GM23248 (cell line): ENCODE measurements at places on chromosomes 5 and 9. TPM values are rescaled to one million over a fixed set of nuclear protein-coding genes. Genes with fewer than 3 reads are reported as not detected.

GRCh38 chr5:147685993-147686392 lies 96.5 kb downstream of the JAKMIP2 start:
- DNase-seq: peak; percentile 19

Gene NIPAL4
- total RNA-seq: not detected in 2 replicates

DNA sequence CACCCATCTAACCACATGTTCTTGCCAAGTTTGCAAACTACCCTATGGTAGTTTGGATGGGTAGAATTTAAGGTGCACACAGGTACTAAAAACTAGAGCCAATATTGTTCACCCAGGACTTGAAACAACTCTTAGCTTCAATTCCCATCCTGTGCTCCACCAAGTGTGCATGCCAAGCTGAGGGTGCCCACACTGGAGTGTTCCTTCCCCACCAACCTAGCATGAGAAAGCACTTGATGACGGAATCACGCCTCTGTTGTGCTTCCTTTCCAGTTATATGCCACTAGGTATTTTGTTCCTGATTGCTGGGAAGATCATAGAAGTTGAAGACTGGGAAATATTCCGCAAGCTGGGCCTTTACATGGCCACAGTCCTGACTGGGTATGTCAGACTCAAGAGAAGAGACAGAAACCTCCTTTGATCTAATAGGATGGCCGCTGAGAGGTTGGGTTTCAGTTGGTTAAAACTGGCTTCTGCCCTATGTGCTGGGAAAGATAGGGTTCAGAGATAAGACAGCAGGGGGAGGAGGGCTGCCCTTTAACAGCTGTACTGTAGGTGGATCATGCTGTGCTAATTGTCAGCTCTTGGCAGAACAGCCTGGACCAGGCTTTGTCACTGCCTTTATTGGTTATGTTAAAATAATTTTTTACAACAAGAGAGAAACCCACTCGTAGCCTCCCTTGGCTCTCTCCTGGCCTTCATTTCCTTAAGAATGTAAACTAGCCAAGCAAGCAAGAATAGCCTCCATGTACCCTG lies 83.5 kb downstream of the SLC1A1 start:
- no peak for DNase-seq

Gene VAV2
- 8.3 and 9.0 TPM in 2 replicates for total RNA-seq

DNA sequence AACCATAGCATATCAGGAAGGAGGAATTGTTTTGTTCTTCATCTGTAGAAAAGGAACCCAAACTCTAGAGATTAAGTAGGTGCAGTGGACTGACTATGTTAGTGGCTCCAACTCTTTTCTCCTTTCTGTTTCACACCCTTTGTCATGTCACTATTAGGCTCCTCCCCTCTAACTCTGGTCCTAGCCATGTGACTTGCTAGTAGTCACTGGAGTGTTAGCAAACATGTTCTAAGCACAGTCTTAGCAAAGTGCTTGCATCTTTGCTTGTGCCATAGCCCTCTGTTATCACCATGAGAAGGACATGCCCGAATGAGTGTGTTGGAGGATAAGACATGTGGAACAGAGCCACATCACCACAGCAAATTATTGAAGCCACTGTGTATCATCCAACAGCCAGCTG lies 55.4 kb upstream of the PPP3R2 start:
- DNase-seq: no peak

Gene SPATA31A3
- total RNA-seq: not detected in 2 replicates

GRCh38 chr9:112366591-112366990 lies 13.3 kb upstream of the HSDL2 start:
- DNase-seq: no peak

GRCh38 chr5:4625206-4625896 lies 514.8 kb upstream of the ADAMTS16 start:
- no peak for DNase-seq

Gene ORM2
- not detected in 2 replicates for total RNA-seq

Gene PCDHA11
- total RNA-seq: not detected in 2 replicates

Gene NIM1K
- total RNA-seq: 0.63 and 4.9 TPM in 2 replicates

Gene SPINK5
- not detected in 2 replicates for total RNA-seq

- no peak for DNase-seq
Observed at GRCh38 chr5:103480246-103480645, 82.3 kb downstream of the NUDT12 start.

GRCh38 chr9:112149211-112149610 lies 25.9 kb downstream of the SUSD1 start:
- DNase-seq: no peak

DNA sequence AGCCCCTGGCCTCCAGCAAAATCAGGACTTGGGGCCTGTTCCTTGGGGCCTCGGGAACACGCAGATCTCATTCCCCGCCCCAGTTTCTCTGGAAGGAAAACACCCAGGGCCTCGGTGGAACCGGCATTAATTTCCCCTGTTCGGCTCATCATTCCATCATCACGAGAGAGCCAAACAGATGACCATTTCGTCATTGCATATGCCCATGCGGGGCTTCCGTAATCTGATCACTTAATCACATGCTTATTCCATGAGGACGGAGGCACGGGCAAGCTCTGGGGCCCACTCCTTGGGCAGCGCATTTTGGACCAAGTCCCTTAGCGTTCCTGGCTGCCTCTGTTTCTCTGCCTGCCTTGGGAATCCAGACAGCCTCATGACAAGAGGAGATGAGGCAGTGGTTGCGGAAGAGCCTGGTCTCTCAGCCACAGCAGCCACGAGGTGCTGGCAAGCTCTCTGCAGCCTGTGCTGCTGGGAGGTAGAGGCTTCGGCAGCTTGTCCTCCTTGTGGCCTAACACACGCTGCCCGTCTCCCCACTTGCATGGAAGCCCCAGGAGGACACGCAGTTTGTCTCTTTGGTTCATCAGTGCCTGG lies 65.0 kb upstream of the IER5L start:
- DNase-seq: peak; percentile 82

DNA sequence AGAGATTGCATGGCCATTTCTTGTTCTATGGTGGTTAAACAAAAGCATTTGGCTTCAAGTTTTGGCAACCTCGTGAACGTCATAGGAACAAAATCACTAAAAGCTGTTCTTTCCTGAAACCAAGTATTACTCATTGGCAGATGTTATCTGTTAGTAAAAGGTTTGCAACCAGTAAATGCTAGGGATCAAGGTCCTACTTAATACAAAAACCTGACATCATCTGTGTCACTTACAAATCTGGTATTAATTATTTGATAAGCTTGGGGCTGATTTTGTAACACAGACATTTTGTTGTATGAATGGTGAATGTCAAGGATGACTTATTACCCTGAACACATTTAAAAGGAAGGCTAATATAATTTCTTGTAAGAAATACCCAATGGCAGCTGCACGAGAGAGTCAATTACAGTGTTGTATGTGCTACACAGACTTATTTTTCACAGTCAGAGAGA lies 486.4 kb upstream of the ZNF608 start:
- peak; percentile 92 for DNase-seq

DNA sequence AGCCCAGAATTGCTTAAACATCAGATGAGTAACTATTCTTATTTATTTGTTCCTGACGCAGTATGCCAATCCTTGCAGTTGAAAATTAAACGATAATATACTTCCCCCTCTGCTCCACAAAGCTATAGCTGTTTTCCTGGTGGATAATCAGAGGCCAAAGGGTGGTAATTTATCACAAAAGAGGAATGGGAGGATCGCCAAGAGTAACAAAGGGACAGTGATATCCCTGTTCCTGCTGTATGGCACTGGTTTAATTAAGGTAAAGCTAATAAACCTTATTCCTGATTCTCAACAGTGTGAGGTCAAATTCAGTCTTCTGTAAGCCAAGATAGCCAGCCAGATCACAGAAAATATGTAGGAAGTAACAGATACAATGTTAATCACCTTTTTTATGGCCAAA lies 33.4 kb upstream of the PTGER4 start:
- DNase-seq: no peak

- no peak for DNase-seq
Observed at GRCh38 chr5:16580382-16580781, 36.4 kb downstream of the RETREG1 start.

DNA sequence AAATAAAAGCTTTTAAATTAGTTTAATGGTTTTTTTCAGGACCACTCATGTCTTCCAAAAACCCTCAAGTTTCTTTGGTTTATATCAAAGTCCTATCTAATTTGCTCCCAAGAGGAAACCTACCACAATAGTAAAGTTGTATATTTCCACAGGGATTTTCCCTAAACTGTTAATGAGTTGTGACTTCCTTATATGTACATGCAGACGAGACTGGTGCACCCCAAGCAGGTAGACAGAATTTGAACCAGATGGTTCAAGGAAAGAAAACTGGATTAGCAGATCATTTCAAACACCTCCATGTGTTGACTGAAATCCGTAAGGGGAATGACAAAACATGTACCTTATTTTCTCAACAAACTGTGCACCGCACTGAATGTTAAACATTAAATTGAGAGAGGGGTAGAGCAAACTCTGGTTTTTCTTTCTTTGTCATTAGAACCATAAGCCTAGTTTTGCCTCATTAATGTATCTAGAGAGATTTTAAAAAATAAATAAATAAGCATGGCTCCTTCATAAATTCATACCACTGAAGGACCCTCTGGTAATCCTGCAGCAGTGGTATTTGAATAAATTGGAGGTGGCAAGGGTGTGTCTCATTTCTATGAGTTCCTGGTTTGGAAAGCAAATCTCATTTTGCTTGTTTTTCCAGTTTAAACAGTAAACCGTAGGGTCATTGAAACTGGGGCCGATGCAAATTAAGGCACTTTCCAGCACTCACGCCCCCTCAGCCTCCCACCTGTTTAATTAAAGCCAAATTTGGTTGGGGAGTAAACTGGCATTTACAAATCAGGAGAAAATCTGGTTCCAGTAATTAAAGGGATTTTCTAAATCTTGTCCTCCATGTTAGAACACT lies 51.1 kb downstream of the ENC1 start:
- DNase-seq: no peak

- peak; percentile 75 for DNase-seq
Observed at GRCh38 chr9:113668061-113668460, 204.5 kb downstream of the RGS3 start.

- DNase-seq: no peak
Observed at GRCh38 chr9:109449036-109449798, 48.9 kb downstream of the PTPN3 start.
